ENCODE measurements at places on chromosomes 11 and 22. TPM values are rescaled to one million over a fixed set of nuclear protein-coding genes. Genes with fewer than 3 reads are reported as not detected.

Gene RIMBP3C
- total RNA-seq, result 0.14 TPM

DNA sequence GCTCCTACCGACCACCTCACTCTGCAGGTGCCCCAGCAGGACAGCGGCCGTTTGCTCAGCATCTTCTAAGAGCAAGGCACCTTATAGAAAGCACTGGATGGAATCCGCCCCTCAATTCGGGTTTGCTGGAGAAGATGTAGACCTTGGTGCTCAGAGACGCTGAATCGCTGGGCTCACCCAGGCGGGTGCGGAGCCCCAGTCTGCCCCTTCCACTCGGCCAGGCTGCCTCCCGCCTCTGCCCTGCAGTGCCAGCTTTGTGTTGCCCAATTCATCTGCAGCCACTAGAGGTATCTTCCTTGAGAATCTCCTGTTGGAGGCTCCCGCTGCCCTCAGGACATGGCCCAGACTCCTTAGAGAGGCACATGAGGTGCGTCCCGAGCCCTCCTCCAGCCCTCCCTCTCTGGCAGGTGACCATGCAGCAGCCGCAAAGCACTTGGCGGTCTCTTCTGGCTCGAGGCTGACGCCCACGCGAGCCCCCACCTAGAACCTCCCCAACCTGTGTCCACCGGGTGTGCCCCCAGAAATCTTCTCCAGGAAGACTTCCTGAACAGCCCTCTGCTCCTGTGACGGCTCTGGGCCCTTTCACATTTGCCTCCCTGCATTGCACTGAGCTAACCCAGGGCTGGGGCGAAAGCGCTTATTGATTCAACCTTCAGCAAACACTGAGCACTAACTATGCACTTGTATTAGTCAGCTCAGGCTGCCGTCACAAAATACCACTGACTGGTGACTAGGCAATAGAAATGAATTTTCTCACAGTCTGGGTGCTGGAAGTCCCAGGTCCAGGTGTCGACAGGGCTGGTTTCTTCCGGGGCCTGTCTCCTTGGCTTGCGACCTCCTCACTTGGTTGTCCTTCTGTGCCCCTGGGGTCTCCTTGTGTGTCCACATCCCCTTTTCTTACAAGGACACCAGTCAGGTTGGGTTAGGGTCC is 117.5 kb downstream of the WNT7B start:
- no peaks in the 10 kb centered on the region for H3K27me3 ChIP-seq
- peaks cover 15% of the 10 kb centered on the region for H3K36me3 ChIP-seq
- no peak overlapping the region for H3K27ac ChIP-seq
- no peaks in the 10 kb centered on the region for H3K4me1 ChIP-seq
- H3K4me3 ChIP-seq, result no peak overlapping the region

- DNase-seq, result no peak
- H3K4me3 ChIP-seq, result no peak overlapping the region
- peaks cover 12% of the 10 kb centered on the region for H3K4me1 ChIP-seq
- no peaks in the 10 kb centered on the region for H3K27me3 ChIP-seq
- H3K27ac ChIP-seq, result no peak overlapping the region
- H3K36me3 ChIP-seq, result no peaks in the 10 kb centered on the region
These were observed 562 bp downstream of the FOLR3 start for GRCh38 chr11:72135891-72136683.

- no peaks in the 10 kb centered on the region for H3K27me3 ChIP-seq
- no peaks in the 10 kb centered on the region for H3K36me3 ChIP-seq
- no peaks in the 10 kb centered on the region for H3K4me1 ChIP-seq
These were observed 388.3 kb downstream of the BRD1 start for GRCh38 chr22:49439373-49439772.

Data from MCF 10A (cell line).